ENCODE measurements at places on chromosomes 1 and 21.
A peak's percentile ranks its signal among the peaks of the same experiment; 100 is the strongest.

GRCh38 chr1:109687641-109688499 is at the start of gene GSTM1:
Gene GSTM1 (plus strand): TSS chr1:109687817. CDS start chr1:109687874, 57 bp downstream.
- DNase-seq = peak; percentile 40

DNA sequence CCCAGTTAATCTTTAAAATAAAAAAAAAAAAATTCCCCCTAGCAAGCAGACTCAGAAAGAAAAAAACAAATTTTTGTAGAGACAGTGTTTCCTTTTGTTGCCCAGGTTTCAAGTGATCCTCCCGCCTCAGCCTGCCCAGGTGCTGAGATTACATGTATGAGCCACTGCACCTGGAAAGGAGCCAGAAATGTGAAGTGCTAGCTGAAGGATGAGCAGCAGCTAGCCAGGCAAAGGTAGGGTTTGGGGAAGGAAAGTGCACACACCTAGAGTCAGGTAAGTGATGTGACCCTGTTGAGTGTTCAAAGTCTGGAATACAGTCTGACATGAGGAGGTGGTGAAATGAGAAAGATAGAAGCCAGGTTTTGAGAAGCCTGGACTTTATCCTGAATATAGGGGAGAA is 1.7 kb downstream of the AKR1A1 start:
- no peak for DNase-seq

DNA sequence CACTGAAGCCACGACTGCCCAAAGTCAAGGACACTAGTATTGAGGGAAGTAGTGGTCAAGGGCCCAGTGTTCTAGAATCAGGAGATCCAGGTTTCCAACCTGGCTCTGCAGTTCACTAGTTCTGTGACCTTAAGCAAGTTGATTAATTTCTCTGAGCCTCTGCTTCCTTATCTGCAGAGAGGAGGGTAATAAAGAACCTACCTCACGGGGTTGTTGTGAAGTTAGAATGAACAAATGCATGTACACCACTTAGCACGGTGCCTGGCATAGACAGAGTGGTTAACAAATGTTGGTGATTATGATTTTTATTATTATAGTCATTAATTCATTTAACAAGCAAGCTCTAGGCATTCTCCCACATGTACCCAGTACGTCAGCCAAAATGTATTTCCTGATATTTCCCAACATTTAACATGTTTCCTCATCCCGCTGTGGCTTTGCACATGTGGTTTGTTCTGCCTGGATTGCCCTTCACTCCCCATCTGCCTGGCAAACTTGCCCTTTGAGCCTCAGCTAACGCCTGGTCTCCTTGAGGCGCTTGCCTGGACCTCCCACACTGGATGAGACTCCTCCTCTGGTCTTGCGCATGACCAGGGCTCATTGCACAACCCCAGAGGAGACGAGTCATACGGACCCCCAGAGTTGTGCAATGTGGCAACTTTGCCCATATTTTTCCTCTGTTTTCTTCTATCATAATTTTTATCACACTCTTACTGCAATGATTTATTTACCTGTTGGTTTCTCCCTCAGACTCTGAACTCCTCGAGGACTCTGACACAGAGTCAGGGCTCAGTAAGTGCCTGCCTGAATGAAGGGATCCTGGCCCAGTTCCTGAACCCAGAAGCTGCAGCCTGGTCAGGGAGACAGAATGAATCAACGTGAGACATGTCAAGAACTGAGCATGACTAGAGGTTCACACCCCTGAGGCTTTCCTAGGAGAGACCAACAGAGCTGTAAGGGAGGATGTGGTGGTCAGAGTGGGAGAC is 20.7 kb upstream of the MFSD2A start:
- DNase-seq = peak; percentile 94

GRCh38 chr1:116239916-116240315 is 128.7 kb downstream of the MAB21L3 start:
- no peak for DNase-seq

- no peak for DNase-seq
These were observed 49.3 kb downstream of the KIAA0319L start for GRCh38 chr1:35507947-35508346.

- DNase-seq = no peak
These were observed 16.7 kb downstream of the COLGALT2 start for GRCh38 chr1:184020855-184021254.

DNA sequence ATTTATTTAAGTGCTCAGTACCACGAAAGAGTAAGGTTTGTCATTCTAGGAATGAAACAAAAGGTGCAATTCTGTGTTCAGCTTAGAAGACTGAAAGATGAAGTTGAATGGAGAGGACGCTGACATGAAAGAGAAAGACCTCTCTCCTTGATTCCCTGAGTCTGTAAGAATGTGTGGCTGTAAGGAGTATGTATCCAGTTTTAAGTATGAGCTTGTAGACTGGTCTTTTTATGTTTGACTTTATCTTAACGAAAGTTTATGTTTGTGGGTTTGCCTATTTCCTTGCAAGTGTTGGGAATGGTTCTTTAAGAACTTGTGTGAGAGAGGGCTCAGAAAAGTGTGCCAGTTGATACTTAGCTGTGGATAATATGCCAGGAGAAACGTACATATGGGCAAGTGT is 1.4 kb downstream of the CHD1L start:
- DNase-seq = no peak

- no peak for DNase-seq
These were observed 74.3 kb upstream of the MORC3 start for GRCh38 chr21:36245649-36246048.

DNA sequence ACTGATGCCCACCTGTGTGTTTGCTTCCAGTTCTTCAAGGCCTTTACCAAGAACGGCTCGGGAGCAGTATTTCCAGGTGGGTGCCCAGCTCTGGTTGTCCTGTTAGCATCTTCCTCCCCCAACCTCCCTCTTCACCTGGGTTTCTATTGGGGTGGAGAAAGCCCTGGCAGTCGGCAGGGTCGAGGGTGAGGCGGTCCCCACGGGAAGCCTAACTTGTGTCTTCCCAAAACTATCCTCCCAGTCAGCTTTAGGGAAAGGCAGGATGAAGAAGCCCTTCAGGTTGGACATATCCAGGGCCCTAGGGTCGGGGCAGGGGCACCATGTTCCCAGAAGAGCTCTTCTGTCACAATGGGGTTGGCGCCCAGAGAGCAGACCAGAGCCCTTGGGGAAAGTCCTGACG is 20.6 kb downstream of the QSOX1 start:
- DNase-seq = no peak

DNA sequence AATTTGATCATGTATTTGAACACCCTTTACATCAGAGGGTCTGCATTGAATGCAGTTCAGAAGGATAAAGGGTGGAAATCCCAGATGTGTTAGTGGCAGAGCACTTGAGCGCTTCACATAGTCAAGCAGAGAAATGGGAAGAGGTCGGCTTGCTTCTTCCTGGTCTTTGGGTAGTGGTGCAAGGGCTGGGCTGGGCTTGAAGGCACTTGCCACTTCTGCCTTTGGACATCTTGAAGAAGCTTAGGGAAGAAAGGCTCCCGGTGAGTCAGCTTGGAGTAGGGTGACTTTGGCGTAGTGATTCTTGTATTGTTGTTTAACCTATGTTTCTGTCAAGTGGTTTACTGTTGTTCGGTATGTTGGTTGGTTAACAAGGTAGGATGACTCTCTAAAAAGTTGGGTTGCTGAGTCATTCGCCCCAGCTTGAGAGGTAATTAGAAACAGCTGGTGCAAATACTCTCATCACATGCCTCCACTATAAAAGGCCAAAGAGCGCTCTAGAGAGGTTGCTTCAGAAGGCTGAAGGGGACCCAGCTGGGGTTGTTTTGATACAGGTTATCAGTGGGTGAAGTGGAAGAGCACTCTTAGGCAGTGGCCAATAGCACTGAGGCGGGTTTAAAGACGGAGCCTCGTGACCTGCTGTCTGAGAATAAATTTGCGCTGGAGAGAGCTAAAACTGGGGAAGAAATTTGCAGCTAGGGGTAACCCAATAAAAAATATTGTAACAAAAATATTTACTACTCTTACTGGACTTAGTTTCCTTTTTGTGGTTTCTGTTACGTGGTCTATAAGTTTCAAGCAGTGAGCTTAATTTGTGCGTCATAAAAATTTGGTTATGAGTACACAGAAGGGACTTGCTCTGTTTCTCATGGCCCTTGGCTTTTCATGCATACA is 1.4 kb downstream of the BACH1 start:
- peak; percentile 96 for DNase-seq

DNA sequence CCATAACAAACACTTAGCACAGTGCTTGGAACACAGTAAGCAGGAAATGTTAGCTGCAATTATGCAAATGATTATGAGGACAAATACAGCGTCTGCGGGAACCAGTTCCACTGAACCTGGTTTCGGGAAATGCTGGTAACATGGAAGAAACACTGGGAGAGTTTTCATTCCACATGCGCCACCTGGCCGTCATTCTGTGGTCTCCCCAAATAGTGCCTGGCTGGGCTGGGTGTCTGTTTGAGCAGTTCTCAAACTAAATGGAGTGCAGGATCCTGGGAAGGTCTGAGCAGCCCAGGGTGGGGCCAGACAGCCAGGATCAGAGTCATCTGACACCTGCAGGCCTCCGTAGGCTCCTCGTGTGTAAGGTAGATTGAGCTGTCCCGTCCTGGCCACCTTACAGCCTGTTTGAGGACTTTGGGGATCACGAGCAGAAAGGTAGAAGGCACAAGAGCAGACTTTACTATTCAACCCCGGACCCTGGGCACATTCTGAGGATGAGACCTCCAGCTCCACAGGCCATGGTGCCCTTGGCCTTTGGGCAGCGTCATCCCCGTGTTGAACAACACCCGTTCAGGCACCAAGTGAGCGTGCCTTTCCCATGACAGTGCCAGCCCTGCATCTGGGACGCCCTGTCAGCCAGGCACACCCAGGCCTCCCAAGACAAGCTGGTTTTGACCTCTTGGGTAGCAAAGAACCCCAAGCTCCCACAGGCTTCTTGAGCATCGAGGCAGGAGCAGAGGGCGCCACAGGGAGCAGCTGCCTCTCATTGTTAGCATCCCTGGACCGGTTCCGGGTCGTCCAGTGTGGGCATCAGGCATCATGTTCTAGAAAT is 101.9 kb downstream of the PRDM2 start:
- DNase-seq = no peak

GRCh38 chr1:198186916-198187580 is 30.2 kb downstream of the NEK7 start:
- no peak for DNase-seq

- DNase-seq = peak; percentile 71
These were observed 104.4 kb downstream of the GALNT2 start for GRCh38 chr1:230171356-230172015.

GRCh38 chr1:74715806-74716205 is 17.0 kb downstream of the CRYZ start:
- DNase-seq = no peak

DNA sequence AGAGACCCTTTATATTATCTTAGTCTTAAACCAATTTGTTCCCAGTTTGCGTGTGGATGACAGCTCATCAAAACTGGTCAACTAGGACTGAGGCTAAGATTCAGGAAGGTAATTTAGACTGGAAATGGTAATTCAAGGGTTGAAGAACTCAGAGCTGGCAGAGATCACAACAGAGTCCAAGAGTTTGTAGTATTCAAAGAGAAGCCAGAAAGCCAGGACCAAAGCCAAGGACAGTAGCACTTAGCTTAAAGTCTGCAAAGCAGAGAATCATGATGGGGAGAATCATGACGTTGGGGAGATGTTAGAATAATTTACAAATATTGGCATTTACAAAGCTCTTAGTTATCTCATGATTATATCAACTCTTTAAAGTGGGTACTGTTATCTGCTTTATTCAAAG is 32.6 kb downstream of the RNF11 start:
- no peak for DNase-seq

DNA sequence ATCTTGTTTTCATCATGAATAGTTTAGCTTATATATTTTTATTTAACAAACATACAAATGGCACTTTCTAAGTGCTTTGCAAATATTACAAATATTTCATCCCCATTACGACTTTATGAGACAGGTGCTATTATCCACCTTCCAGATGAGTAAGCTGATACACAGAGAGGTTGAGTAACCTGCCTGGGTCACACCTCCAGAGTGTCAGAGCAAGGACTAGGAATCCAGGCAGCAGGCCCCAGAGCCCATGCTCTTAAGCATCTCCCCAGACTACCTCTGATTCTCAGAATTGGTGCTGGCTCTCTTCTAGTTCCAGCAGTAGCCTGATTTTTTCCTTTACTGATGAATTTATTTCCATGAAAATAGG is 40.0 kb downstream of the EPHB2 start:
- DNase-seq = no peak

DNA sequence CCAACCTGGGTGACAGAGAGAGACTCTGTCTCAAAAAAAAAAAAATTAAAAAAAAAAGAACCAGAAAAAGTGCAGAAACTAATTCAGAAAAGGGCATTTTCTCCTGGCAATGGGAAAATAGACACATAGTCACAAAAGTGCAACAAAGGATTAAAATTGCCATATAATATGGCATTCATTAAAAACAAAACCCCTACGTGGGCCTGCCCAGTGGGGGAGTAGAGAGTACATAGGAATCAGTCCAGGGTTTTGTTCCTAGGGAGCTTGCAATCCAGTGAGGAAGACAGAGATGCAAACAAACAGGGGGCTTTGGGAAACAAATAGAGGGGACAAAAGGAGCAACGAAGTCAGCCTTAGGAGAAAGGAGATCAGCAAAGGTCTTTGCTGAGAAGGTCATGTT is 4.5 kb upstream of the TRABD2B start:
- DNase-seq = no peak

DNA sequence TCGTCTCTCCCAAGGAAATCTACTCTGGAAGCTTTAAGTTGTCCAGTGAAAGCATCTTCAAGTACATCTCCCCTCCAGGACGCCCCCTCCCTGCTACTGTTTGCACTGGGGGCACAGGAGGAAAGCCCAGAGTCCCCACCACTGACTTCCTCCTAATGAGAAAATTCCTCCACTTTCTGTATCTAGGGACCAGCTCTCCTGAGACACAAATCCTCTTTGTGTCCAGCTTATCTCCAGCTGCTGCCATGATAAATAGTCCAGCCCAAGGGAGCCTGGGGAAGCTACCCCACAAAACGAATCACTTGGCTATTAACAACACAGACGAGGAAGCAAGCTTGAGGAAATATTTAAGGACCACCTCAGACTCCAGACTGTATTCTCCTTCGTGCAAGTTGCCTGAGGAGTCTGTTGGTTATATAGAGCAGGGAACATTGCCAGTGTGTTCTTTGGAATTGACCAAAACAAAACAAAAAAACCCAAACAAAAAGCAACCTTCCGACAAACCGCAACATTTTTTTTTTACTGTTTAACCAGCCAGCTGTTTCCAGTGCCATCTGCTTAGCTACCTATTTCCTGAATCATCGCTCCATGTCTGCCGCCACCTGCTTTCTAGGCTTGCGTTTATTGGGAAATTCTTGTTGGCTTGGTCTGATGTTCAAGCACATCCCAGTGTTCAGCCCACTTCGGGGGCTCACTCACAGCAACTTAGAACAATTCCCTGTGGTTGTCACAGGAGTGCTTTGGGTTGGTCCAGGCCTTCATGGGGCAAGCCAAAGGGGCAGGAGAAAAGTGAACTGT is 7.7 kb downstream of the C1orf226 start:
- DNase-seq = no peak

DNA sequence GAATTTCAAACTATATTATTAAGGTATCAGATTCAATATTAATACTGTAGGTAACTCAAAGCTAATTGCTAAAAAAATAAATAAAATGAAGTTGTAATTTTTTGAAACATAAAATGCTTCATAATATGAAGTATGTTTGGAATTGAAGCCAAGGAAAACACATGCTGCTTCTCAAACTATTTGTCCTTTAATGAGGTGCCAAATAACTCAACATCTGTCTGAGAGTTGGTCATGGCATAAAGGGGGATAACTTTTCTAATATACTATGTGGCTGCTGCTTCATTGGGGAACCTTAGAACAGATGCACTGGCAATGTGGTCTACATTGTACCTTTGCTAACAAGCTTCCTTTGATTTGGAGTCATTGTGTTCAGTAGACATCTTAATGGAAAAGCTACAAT is 96.7 kb downstream of the PDE4B start:
- no peak for DNase-seq

GRCh38 chr1:196779093-196779492 is 4.5 kb downstream of the CFHR3 start:
- DNase-seq = no peak

Data from fibroblast of skin of left quadriceps (primary cell).